ENCODE measurements at places on chromosomes 3 and 15.

DNA sequence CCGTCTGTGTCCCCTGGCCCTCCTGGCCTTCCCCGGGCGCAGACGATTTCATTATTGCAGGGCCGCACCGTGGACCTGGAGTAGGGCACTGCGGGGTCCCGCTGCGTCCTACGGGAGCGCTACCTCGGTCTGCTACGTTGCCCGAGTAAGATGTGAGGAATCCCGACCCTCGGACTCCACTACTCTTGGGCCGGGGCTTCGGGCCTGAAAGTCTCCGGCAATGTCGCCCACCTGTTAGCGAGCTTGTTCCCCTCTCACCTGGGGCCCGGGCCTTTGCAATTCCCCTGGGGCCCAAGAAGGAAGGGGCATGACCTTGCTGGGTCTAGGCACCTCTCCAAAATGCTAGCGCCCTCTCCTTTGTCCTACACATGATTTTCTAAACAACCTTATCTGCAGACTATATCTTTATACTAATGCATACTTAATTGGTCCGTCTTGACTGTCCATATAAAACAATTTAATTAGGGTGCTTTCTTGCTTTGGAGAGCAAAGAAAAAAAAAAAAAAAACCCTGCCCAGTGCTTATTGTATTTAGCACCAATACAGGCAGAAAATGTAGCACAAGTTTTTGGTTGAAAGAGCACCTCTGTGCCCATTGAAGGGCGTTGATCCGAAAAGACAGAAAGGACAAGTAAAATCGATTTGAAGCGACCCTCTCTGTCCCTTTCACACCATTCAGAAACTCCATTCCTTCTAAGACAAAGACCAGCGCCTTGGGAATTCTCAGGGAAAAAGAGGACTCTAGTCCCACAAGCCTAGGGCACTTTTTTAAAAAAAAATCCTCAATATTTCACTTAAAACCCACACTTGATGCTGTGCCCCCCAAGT lies 7.0 kb upstream of the NR2F2 start:
- DNase-seq = no peak

DNA sequence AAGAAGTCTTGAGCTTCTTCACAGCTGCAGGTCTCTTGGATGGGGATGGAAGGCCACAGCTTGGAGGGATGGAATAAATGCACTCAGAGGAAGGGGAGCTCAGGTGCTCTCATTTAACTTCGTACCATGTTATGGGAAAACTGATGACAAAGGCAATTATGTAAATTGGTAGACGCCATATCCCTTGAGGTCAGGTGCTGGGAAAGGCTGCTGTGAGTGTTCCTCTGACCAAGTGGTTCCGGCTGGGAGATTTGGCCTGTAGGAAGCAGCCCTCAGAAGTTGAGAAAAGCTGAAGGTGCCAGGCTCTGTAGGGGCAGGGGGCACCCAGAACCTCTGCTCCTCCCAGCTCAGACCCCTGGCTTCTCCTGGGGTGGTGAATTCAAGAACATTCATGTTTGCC lies 47.1 kb downstream of the FAH start:
- no peak for DNase-seq

GRCh38 chr15:41809121-41809520 lies 18.8 kb upstream of the JMJD7 start:
- no peak for DNase-seq

DNA sequence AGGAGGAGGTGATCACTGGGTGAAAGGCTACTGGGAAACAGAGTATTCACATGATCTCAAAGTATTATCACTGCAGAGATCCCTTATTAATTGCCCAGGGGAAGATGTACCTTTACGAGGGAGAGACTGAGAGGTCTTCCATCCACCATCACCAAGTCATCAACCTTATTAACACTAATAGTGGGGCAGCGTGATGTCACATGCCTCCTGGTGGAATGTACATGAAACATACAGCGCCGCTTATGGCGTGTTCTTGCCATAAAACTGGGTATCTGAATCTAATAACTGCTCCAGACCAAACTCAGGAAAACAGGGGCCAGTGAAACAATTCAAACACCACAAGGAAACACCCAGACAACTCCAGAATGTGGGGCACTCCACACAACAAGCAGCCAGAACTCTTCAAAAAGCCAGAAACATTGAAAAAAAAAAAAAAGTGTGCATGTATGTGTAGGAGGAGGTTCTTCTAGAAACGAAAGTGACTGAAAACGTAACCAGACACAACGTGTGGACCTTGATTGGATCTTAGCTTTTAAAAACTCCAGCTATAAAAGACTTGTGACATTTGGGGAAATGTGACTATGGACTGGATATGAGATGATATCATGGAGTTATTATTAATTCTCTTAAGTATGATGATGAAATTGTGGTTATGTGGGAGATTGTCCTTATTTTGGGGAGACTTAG lies 4.6 kb downstream of the STIMATE start:
- DNase-seq = peak; percentile 83

DNA sequence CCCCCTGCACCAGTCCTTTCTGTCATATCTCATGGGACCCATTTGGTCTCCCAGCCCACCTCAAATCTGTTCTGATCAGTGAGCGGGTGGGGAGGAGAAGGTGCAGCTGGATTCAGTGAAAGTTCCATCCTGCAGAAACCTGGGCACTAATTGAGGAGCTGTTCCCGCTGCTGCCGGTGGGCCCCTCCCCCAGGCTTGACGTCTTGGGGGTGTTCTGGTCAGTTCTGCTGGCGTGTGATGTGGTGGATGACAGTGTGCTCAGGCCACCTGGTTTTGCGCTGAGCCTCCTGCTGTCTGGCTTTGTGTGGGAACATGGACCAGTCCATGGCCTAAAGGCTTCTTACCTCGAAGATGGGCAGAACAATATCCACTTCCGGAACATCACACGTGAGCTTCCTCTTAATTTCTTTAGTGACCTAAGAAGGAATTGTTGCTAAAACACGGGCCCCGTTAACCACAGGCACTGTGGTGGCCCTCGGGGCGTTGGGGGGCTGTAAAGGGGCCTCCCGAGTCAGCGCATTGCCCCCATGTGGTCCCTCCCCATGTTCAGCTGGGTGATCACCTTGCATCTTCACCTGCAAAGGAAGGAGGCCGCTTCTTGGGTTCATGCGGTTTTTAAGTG lies 59.7 kb downstream of the RGMA start:
- DNase-seq = no peak

DNA sequence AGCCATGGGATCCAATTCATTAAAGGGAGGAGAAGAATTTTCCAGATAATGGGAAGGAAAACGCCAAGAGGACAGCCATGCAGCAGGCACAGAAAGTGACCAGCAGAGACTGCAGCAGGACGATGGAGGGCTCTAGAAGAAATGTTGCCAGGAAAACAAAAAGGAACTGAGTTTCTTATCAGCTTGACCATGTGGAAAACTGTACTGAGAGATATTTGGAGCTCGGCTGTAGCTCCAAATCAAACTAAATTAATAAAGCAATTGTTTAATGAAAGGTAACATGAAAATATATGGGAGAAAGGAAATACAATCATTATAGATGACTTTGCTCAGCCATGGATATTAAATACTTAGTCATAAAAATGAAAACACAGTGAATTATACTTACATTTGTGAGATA lies 63.7 kb downstream of the SSR3 start:
- peak; percentile 28 for DNase-seq

- DNase-seq = no peak
These were observed 164.3 kb upstream of the SETMAR start for GRCh38 chr3:4138786-4139431.

- DNase-seq = no peak
These were observed 116.0 kb upstream of the PRICKLE2 start for GRCh38 chr3:64341296-64341695.

DNA sequence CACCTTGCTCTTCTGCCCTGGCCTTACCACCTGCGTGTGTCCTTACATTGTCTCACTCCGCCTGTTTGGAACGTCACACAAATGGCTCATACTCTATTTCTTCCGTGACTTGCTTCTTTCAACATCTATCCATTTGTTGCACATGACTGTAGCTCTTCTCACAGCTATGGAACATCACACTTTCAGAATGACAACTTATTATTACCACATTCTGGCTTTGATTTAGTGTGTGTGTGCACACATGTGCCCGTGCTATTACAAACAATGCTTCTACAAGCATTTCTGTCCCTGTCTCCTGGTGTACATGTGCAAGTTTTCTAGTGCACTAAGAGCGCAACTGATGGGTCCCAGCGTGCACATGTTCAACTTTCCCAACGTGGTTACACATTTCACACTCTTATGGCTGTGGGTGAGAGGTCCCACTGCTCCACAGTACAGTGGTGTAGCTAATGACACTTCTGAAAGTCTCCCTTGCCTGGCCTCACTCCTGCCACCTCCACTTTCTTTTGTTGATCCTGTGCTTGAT lies 37.8 kb downstream of the PTH1R start:
- DNase-seq = no peak

GRCh38 chr15:63605816-63606215 lies 8.6 kb downstream of the FBXL22 start:
- DNase-seq = no peak

GRCh38 chr3:177426878-177427495 lies 229.7 kb upstream of the TBL1XR1 start:
- DNase-seq = peak; percentile 15

DNA sequence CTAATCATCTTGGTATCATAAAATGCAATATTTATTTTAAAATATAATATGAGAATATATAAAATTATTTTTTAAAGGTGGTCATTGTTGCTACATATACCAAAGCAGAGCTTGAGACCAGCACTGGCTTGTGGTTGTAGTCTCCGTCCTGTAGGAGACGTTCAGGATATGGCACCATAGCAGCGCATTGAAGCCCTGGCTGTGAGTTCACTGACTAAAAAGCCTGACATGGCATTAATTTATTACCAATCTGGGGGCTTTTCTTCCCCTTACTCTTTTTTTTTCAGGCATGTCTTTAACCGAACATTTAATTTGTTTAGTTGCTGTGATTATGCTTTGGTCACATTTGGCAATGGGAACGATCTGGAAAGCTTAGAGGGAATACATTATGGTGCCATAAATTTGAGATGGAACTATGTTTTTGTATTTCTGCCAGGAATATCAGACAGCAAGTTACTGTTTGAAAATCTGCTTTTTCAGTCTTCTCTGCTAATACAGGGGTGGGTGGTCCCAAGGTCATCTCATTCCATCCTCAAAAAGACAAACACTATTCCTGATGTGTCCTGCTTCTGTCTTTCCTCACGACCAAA lies 108.5 kb downstream of the ZIC4 start:
- no peak for DNase-seq

DNA sequence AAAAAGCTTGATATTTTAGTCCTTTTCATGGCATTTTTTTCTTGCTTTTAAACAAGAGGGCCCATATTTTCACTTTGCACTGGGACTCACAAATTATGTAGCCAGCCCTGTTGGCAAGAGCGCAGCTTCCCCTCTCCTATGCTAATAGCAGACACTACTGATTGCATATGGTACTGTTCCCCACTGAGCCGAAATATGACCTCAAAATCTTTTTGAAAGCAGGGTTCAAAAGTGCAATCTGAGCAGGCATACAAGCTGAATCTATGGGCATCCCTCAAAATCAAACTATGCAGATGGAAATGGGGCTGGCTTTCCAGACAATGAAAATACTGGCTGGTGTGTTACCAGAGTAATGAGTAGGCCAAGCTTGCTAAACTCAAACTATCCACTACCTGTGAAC lies 225.2 kb upstream of the SETMAR start:
- no peak for DNase-seq

GRCh38 chr3:154571553-154572226 lies 141.7 kb upstream of the GPR149 start:
- no peak for DNase-seq

DNA sequence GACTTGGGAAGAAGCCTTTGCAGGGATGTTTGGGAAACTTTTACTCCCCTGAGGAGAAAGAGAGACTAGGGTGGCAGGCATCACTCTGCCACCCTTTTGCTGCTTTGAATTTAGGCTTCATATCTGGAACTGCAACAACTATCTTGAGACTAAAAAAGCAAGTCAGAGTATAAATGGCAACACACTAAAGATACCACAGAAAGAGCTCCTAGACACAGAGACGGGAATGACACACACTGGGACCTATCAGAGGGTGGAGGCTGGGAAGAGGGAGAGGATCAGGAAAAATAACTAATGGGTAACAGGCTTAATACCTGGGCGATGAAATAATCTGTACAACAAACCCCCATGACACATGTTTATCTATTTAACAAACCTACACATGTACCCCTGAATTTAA lies 237.8 kb downstream of the FGF12 start:
- DNase-seq = no peak

DNA sequence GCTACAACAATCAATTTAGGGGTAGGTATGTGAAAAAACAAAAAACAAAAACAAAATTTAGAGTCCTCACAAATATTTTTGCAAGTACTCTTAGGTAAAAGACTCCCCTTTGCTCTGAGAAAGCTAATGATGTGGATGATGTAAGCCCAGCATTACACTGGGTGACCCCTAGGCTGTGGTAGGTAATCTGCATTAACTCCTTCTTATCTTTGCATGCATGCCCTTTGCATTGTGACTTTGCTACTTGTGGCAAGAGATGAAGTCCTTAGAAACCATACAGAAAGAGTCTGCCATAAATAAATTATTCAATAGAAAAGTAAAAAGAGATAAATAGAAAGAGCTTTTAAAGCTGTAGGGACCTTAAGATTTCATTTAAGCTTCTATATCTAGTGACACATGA lies 159.7 kb upstream of the MBNL1 start:
- peak; percentile 86 for DNase-seq

DNA sequence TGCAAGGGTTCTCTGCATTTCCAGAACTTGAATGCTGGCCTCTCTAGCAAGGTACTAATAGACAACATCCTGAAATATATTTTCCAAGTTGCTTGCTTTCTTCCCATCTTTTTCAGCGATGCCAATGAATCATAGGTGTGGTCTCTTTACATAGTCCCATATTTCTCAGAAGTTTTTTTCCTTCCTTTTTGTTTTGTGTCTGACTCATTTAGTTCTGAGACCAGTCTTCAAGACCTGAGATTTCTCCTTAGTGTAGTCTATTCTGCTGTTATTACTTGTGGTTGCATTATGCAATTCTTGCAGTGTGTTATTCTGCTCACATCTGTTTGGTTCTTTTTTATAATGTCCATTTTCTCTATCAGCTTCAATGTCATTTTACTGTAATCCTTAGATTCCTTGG lies 1265.0 kb upstream of the ALCAM start:
- DNase-seq = no peak

DNA sequence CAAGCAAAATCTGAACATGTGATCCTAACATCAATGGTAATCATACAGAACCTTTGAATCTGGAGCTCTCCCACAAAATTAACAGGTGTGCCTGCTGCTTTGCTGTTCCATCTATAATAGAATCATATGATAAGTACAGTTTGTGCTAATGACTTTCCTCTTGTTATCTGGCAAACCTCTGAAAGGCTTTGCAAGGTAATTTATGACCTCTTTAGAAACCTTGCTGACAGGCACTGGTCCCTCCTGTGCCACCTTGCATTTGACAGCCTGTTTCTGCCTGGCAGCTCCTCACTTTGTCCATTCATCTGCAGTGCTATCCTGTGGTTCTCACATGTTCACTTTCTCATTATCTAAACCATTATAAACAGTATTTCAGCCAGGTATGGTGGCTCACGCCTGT lies 10.2 kb upstream of the HTR3C start:
- no peak for DNase-seq

DNA sequence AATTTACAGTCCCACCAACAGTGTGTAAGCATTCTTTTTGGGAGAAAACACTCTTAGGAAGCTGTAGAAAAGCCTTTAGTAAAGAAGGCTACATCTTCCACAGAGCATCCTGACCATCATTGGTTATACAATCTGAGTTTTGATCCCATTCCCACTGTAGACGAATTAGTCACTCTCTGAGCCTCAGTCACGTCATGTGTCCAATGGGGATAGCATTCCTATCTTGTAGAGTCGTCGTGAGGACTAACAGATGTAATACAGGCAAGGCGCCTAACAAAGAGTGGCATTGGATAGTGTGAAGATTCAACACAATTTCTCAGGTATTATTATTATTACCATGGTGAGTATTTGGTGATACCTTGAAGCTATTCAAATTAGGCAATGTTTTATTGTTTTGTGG lies 44.0 kb upstream of the ALDH1A3 start:
- DNase-seq = no peak

Measured in OCI-M1 (cell line).